LNCaP clone FGC (cell line): ENCODE measurements at places on chromosomes 4 and X.

- no peak for DNase-seq
Observed at GRCh38 chr4:38455092-38455862, 208.7 kb upstream of the KLF3 start.

- no peak for DNase-seq
Observed at GRCh38 chr4:103482893-103483292, 236.9 kb downstream of the TACR3 start.

GRCh38 chr4:40672528-40673522 is 43.2 kb upstream of the RBM47 start:
- no peak for DNase-seq

GRCh38 chr4:163588532-163588931 is 94.0 kb downstream of the TMA16 start:
- no peak for DNase-seq

DNA sequence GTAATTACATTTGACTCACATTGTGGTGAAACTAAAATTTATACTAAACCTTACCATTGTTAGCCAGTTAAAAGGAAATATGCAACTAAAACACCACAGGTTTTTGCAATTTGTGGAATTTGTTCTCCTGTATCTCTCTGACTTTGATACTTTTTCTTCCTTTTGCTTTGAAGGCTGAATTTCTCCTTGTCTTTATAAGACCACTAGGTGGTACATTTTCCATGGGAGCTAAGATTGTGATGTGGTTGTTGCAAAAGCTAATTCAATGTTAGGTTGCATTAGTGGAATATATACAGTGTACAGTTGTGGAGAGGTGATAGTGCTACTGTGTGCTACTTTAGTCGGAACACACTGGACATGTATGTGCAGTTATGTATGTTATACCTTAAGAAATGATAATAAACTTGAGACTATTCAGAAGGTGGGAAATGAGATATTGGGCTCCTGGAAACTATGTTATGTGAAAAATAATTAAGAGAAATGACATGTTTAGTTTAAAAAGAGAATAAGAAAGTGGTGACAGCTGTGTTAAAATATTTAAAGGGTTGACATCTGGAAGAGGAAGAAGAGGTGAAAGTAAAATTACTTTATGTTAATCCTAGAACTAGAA is 70.3 kb downstream of the ARL9 start:
- DNase-seq, result no peak

DNA sequence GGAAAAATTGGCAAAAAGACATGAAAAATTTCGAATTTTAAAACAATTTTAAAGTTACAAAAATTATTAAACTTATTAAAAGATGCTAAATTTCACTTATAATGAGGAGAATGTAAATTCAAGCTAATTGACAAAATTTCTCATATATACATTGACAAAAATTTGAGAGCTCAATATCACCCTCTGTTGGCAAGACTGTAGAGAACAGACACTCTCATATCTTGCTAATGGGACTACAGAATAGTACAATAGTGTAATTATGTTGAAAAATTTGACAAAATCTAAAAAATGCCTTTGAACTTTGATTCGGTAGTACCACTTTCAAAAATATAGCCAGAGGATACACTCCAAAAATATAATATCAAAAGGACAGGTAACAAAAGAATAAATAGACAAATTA is 29.8 kb downstream of the DCAF8L2 start:
- no peak for DNase-seq

DNA sequence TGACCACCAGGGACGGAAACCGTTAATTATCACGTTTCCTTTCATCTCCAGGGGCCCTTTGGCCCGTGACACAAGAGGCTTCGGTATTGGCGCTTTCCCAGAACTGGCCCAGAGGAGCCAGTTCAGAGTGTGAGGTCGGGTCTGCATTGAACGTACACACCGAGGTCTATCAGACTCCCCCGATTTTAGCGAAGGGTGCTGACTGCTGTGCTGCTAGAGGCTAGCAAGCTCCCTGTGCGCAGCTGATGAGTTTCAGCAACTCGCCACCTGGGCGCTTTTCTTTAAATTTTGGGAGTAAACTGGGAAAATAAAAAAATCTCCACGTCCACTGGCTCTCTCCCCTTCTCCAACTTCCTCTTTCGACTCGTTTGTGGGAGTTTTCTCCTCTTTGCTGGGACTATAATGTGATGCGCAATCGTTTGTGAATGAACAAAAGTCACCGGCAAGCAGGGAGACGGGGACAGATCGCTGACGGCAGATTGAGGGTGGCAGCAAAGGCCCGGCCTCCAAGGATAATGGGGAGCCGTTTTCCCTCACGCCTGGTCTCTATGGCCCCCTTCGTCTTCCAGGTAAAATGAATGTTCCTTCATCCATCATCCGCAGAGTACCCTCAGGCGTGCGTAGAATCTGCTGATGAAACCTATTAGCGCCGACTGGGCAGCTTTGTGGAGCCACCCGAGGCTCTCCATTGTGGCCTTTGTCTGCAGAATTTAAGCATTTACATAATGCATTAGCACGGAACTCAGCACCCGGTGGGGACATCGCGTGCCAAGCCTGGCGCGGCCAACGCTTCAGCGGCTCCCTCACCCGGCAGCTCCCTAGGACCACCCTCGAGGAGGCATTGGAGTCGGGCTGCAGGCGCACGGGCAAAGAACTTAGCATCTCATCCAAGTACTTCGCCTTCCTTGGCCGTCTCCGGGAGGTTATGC is 1.6 kb upstream of the LRAT start:
- DNase-seq, result no peak

GRCh38 chrX:10636337-10636736 is 16.0 kb upstream of the MID1 start:
- no peak for DNase-seq

GRCh38 chr4:185128272-185129119 is 14.6 kb upstream of the SLC25A4 start:
- DNase-seq, result no peak

DNA sequence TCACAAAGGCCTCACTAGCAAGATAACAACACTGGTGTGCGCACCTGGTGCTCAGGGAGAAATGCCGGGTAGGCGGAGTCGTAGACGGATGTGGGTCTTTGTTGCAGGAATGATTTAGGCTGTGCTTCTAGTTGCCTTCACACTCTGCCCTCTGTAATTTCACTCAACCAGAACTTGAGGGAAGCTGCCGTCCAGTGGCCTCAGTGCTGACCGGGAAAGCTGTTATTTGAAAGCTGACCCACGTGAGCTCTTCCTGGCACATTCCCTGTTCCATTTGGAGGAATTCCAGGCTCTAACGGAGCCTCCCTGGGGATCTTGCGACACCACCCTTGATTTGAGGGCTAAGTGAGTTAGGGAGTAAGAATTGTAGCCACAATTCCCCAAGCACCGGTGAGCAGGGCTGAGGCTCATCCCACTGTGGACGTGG is 15.9 kb downstream of the SH3TC1 start:
- peak; percentile 46 for DNase-seq

- DNase-seq, result peak; percentile 43
Observed at GRCh38 chr4:52234561-52235440, 183.7 kb downstream of the SPATA18 start.
